Islet precursor cell (in vitro differentiated cells): ENCODE measurements at places on chromosomes 7 and 10.

GRCh38 chr7:116226664-116227063 is 16.3 kb downstream of the TES start:
- no peak for DNase-seq

GRCh38 chr7:155454183-155455112 is 3.5 kb upstream of the EN2 start:
- no peak for DNase-seq

DNA sequence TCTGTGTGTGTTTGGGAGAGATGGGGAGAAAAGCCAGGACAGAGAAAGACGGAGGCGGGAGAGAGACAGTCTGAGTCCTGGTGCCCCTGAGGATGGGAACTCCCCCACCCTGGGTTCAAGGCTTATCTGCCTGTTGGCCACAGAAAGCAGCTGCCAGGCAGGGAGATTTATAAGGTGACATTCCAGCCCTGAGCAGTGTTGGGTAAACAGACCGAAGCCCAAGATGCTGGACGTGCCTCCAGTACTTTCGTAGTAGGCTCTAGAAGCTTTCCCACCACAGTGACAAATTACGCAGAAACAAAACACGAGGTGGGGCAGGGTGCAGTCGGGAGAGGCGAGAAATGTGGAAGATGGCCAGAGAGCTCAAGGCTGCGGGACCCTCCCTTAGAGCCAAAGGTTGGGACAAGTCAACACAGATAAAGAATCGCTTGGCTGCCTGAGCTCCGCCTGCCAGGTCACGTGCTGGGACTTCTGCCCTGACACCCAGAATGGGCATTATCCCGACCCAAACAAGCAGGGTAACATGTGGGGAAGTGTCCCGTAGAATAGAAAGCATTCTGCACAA is 41.1 kb downstream of the CCDC3 start:
- DNase-seq = peak; percentile 83

DNA sequence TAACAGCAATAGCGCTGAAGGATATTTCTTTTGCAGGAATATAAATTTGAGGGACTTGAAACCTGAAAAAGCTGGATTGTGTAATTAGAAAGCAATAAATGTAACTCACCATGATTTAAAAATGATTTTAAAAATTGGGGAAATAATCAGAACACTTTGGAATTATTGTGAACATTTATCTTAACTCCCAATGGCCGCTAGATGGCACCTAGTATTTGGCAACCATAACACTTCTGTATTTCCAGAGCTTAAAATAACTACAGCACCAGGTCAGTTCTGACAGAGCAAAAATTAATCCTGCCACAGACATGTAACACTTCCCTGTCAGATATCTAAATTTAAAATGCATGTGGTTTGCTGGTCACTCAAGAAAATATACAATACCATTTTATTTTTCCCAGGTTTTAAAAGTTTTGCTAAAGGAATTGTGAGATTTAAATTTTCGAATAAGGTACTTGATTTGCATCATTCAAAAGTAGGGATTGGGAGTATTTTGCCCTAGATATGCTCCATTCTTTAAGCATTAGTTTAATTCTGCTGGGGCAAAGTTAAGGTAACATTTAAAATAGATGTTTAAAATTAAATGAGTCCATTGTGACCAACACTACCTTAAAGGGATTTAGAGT is 144.5 kb downstream of the PPP1R3A start:
- DNase-seq = no peak

DNA sequence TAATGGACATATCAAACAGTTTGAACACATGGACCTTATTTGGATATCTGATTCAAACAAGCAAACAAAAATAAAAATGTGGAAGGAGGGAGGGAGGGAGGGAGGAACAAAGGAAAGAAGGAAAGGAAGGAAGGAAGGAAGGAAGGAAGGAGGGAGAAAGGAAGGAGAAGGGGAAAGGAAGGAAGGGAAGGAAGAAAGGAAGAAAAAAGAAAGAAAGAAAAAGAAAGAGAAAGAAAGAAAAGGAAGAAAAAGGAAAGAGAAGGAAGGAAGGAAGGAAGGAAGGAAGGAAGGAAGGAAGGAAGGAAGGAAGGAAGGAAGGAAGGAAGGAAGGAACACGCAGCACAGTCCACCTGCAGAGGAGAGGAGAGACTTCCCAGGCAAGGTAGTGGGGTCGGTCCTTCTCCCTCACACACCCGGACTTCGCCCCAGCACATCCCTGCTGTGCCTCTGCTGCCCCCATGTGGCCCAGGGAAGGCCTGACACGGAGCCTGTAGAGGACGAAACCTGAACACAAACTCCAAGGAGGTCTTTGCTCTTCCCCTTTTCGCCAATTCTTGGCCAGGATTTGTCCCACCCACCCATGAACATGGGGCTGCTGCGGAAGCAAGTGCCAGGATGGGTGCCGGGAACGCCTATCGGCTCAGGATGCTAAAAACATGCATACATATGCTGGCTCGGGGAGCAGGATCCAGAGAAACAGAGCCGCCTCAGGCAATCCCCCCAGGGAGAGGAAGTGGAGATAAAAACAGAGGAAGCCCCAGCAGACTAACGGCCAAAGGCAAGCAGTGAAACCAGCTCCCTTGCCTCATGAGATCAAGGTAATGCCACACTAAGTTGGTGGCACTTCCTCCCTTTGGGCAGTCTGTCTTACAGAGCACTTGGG is 52.3 kb upstream of the DGKI start:
- DNase-seq = peak; percentile 92

- DNase-seq = no peak
These were observed 17.6 kb upstream of the MCM10 start for GRCh38 chr10:13143766-13144165.

GRCh38 chr10:69494626-69495558 is 43.6 kb downstream of the TSPAN15 start:
- DNase-seq = no peak

GRCh38 chr10:72511459-72511858 is 114.4 kb downstream of the MICU1 start:
- DNase-seq = no peak

DNA sequence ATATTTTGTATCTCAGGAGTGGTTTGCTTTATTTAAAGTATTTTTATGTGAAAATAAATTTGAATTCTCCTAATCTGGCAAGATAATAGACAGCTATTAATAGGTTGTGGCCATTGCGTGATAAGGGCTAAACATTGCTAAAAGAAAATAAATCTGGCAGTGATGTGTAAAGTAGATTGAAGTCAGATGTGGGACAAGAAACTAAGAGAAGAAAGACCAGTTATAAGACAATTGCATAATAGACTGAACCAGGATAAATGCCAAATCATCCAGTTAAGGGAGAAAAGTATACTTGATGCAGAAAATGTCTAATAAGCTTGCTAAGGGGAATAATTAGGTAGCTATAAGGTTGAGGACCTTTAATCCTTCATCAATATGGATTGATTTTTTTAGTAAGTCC is 197.5 kb upstream of the CSTF2T start:
- no peak for DNase-seq

GRCh38 chr10:98364432-98365102 is 50.4 kb downstream of the PYROXD2 start:
- peak; percentile 43 for DNase-seq

DNA sequence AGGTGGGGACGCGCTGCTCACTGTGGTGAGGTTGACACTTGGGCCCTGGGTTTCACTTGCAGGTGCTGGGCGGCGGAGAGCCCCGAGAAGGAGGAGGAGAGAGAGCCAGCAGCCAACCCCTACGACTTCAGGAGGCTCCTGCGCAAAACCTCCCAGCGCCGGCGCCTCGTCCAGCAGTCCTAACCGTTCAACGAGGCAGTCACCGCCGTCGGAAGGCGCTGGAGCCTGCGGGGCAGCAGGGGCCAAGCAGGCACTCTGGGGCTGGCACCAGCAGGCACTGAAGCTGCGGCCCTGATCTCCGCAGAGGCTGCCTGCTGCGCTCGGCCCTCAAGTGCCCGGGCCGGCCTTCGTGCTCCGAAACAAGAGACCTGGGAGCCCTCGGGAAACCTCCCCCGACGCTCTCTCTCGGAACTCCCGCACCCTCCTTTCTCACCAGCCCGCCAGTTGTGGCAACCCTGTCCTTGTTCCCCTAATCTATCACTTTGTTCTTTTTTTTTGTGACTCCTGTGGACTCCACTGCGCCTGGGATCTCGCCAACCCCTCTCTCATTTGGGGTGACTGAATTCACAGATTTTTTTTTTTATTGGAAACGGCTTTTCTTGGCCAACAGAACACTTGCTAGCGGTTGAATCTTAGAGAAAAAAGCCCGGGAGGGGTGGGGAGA is 4.7 kb upstream of the GAD2 start:
- no peak for DNase-seq

GRCh38 chr7:16991551-16991950 is 109.8 kb upstream of the AGR3 start:
- no peak for DNase-seq

GRCh38 chr7:137276189-137276588 is 67.3 kb downstream of the PTN start:
- DNase-seq = no peak

DNA sequence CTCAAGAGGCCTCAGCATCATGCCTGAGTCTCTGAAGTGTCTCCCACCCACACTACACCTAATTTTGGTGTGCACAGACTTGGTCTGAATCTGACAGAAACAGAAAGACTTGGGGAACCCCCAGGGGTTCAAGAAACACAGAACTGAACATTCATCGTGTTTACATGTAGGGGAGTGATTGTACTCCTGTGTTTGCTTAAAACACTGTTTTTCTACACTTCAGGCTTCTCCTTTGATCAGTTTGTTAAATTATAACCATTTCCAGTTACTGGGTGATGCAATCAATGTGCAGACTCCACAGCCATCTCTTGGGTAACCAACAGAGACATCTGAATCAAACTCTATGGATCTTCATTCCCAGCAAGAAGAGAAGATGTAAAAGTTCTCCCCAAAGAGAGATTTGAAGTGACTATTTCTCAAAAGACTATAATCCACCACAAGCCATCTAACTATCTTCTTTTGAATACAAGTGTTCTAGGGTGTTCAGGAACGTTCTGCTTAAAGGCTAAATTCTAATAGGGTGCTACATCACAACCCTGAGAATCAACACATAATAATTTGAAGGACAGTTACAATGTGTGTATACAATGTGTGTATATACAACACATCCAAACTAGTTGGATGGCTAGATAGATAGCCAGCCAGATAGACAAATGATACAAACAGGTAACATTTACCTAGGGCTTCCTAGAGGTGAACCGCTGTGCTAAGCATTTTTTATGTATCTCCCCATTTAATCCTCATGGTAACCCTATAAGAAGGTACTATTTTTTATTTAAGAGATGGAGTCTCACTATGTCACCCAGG is 34.2 kb downstream of the DNAJC12 start:
- DNase-seq = no peak

GRCh38 chr10:123766761-123767160 is 100.6 kb downstream of the GPR26 start:
- DNase-seq = peak; percentile 26

DNA sequence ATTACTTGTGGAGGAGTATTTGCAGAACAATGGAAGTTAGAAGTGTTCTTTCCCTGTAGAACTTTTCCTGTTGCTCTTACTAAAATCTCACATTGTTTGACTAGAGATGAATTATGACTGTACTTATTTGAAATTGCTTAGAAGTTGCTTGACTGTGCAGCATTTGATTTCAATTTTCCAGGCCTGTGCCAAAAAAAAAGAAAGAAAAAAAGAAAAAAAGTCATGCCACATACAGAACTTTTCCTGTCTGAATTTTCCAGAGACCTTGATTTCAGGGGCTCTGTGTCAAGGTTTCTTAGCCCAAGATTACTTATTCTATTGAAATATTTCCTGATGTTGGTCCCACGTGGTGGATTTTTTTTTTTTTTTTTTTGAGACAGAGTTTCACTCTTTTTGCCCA is 3.5 kb upstream of the FAM171A1 start:
- no peak for DNase-seq

DNA sequence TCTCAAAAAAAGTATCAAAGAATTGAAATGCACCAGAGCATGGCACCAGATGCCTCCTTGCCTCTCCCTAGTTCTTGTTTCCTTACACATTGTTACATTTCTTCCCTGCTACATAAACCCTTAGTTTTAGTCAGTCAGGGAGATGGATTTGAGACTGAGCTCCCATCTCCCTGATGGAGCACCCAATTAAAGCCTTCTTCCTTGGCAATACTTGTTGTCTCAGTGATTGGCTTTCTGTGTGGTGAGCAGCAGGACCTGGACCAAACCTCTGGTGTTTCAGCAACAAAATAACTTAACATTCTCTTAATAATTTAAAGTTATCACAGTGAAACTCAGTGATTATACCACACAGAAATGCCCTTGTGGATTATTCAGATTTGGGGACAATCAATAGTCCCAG is 26.9 kb downstream of the PPP1R3C start:
- no peak for DNase-seq

GRCh38 chr7:127586346-127586745 is 950 bp upstream of the GCC1 start:
- no peak for DNase-seq

GRCh38 chr10:113073549-113074189 is 123.6 kb downstream of the TCF7L2 start:
- DNase-seq = peak; percentile 100

- DNase-seq = no peak
These were observed 41.4 kb downstream of the HTR7 start for GRCh38 chr10:90816466-90816865.

DNA sequence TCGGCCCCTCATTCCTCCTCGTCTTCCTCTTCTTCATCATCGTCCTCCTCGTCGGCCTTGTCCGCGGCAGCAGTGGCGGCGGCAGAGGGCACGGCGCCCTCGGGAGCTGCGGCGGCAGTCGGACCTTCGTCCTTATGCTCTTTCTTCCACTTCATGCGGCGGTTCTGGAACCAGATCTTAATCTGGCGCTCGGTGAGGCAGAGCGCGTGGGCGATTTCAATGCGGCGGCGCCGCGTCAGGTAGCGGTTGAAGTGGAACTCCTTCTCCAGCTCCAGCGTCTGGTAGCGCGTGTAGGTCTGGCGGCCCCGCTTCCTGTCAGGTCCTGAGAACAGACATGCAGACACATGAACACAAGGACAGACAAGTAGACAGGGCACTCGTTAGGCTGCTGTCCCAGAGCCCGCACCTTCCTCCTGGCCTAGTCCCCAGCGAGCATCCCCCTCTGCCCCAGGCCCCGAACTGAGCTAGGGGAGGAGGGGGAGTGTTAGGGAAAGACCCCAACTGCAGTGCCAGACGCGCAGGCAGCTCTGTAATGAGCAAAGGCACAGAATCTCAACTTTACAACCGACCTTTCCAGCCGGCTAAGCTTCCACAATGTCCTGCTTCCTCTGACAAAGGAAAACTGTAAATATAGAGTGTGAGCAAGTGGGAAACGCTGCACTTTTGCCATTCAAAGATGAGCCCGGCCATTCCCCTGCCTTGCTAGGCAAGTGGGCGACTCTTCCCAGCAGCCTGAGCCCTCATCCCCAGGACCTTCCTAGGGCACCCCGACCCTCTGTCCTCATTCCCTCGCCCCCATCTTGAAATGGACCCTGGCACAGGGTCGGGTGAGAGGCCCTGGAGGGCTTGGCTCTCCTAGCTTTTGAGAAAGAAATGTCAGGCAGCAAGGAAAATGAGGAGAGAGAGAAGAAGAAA is 1.3 kb downstream of the HOXA7 start:
- DNase-seq = peak; percentile 88
